Motor neuron (in vitro differentiated cells): ENCODE measurements at places on chromosomes 1 and 21. TPM values are rescaled to one million over a fixed set of nuclear protein-coding genes. Genes with fewer than 3 reads are reported as not detected.
A peak's percentile ranks its signal among the peaks of the same experiment; 100 is the strongest.

GRCh38 chr21:35556536-35556935 is 503.8 kb downstream of the SETD4 start:
- ATAC-seq, result no peak

GRCh38 chr1:55204997-55205396 is 10.2 kb downstream of the USP24 start:
- ATAC-seq, result no peak

DNA sequence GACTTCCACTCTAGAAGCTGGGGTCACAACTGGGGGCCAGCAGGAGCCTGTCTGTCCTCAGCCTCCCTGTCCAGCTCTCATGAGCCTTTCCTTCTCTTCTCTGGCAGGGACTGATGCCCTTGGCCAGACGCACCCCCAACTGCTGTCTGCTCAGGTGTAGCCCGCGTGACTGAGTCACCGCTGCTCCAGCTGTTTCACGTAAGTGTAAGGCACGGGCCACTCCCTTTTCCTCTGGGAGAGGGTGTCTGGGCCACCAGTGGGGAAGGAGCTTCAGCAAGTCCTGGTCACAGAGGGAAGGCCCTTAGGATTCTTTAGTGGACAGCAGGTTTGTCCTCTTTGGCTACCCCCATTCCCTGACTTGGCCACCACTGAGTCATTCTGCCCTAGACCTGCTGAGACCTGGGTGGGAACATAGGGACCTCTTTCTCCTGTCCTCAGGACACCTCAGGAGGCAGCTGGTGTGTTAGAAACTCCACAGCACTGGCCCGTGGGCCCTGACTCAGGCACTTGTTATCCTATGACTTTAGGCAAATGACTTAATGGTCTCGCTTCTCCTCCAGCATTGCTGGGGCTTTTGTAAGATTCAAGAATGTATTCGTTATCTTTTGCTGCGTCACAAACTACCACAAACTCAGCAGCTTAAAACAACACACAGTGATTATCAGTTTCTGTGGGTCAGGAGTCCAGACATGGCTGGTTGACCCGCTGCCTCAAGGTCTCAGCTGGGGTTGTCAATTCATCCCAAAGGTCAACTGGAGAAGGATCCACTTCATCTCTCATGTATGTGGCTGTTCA is 64.8 kb downstream of the FAM163A start:
- no peak for ATAC-seq

GRCh38 chr1:31501505-31501904 is 74.8 kb upstream of the TINAGL1 start:
- no peak for ATAC-seq

GRCh38 chr1:65434255-65434654 is 13.8 kb downstream of the LEPR start:
- ATAC-seq, result no peak

DNA sequence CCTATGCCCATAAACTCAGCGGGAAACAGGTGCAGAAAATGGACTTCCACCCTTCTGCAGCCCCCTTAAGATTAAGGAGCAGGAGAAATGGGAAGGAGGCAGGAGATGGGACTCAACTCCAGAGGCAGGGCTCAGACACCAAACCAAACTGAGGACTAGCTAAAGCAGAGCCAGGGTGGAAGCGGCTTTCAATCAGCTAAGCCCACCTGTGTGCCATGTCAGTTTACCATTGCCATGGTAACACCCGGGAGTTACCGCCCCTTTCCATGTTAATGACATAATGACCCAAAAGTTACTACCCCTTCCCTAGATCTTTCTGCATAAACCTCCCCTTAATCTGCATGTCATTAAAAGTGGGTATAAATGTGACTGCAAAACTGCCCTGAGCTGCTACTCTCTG is 653.5 kb downstream of the PTPRU start:
- no peak for ATAC-seq

- ATAC-seq, result no peak
These were observed 162.4 kb upstream of the CACYBP start for GRCh38 chr1:174837386-174837785.

- no peak for ATAC-seq
These were observed 10.9 kb downstream of the KCNAB2 start for GRCh38 chr1:6056572-6056948.

DNA sequence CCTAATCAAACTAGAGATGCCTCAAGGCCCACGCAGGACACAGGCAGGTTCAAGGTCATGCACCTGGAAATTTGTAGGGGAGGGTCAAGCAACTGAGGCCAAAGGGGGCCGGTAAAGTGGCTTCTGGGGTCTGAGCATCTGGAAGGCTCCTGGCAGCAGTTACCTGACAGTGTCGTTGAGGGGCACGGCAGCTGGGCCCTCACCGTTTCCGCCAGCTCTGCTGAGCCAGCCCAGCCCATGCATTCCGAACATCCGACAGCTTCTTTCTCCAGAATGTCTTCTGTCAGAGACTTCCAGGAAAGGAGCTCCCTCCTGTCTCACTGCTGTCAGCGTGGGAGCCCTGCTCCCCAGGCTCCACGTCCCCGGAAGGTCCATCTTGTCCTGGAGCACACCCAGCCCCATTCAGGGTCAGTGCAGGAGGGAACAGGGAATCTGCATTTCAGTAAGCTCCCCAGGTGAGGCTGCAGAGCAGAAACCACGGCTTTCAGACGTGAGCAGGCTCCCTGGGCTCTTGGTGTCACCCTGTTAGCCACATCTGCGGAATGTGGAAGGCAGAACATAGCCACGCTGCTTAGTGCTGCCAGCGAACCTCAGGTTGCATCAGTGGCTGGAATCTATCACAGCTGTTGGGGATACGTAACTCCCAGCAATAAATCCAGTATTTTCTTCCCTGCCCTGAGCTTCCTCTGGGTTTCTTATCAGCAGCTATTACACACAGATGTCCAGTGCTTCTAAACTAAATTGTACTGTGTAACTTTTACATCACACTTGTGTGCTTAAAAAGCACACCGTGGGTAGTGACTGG is 36.3 kb upstream of the FAM3B start:
- ATAC-seq, result peak; percentile 37

- ATAC-seq, result no peak
These were observed 540.3 kb upstream of the B3GALT2 start for GRCh38 chr1:193726722-193727121.

DNA sequence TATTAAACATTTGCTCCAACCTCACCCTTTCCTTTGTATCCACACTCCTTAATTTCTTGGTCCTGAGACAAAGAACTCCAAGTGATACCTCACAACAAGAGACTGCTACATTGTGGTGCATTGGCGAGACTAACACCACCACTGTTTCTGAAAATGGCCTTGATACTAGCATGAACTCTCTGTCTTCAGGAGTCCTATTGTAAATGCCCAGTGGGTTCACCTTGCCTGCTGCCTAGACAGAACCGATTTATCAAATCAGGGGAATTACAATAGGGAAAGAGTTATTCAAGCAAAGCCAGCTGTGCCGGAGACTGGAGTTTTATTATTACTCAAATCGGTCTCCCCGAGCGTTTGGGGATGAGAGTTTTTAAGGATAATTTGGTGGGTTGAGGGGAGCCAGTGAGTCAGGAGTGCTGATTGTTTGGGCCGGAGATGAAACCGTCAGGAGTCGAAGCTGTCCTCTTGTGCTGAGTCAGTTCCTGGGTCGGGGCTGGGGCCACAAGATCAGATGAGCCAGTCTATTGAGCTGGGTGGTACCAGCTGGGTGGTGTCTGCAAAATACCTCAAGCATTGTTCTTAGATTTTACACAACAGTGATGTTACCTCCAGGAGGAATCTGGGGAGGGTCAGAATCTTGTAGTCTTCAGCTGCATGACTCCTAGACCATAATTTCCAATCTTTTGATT is 83.1 kb downstream of the DESI2 start:
- ATAC-seq, result no peak

GRCh38 chr1:27782950-27783349 is 9.9 kb downstream of the STX12 start:
- ATAC-seq, result no peak

GRCh38 chr21:15020797-15021196 is 44.0 kb downstream of the NRIP1 start:
- ATAC-seq, result no peak

GRCh38 chr1:100132566-100133477 is at the start of the genes SASS6 and TRMT13:
TSS of gene SASS6 (minus strand) at chr1:100132930. CDS start at chr1:100132814, 116 bp downstream.
TSS of gene TRMT13 (plus strand) at chr1:100133163. CDS start at chr1:100133169, 6 bp downstream.
- peak; percentile 98 for ATAC-seq

GRCh38 chr1:70382682-70383081 is 28.2 kb upstream of the ANKRD13C start:
- ATAC-seq, result no peak

DNA sequence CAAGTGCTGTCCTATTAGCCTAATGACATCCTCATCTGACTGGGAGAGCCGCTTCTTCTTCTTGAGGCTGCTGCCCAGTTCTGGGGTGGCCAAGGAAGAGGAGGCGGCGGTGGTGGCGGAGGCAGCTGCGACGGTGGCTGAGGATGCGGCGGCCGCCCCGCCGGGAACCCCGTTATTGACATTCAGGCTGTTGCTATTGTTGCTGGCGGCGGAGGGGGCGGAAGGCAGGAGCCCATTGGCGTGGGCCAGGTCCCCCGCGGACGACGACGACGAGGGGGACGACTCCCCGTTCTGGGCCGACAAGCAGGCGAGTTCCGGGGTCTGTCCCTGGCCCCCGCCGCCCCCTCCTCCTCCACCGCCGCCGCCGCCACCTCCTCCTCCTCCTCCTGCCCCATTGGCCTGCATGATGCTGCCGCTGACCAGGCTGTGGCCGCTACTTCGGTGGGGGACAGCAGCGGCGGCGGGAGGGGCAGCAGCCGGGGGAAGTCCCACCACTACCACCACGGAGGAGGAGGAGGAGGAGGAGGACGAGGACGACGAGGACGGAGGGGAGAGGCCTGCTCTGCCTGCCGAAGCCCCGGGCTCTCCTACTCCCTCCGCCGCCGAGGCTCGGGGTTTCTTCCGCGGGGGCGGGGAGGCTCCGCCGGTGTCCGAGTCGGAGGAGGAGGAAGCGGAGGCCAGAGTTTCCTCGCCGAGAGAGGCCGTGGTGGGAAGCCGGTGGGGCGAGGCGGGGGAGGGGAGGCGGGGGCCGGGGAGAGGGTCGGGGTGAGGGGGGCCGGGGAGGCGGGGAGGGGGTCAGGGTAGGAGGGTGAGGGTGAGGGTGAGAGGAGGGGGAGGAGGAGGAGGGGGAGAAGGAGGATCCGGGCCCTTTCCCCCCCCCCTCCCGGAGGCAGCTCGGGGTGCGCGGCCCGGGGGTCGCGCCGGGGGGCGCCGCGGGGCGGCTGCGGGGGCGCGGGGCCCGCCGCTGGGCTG is 610 bp downstream of the WDR26 start:
- ATAC-seq, result peak; percentile 15

The TMOD4 gene
- total RNA-seq, result 0.78 TPM in 1 of 2 replicates, not detected in the other

The AK5 gene
- total RNA-seq, result 5.6 and 5.9 TPM in 2 replicates

The CNIH3 gene
- 2.4 and 8.1 TPM in 2 replicates for total RNA-seq

The GPN2 gene
- 17.0 and 39.5 TPM in 2 replicates for total RNA-seq

The CENPL gene
- total RNA-seq, result 5.2 and 7.4 TPM in 2 replicates

The ANKRD35 gene
- total RNA-seq, result 0.42 TPM in 1 of 2 replicates, not detected in the other

The RGSL1 gene
- total RNA-seq, result 0.21 and 0.75 TPM in 2 replicates

The ARV1 gene
- total RNA-seq, result 31.7 and 34.0 TPM in 2 replicates
